ENCODE measurements at places on chromosomes 6 and 20.

DNA sequence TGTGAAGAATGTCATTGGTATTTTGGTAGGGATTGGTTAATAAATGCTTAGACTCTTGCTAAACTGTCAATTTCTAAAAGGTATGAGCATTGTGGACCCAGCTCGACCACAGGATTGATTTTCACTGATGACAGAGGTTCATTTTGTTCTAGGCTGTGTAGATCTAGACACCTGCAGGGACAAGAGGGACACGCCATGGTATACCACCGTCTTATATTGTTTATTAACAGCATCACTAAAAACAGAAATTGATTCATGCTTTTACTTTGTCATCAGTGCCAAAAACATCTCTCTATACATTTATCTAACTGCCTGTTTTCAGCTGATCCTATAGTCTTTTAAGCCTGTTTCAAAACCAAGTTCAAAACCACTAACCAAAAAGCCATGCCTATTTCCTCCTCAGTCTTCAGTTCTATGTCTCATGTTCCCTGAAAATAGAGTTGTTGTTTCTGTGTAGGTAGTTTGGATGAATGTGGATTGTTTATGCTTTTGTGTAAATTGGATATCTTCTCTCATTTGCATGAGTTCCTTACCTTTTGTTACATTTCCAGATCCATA, 109.8 kb downstream of the JAG1 start:
- no peak for DNase-seq

DNA sequence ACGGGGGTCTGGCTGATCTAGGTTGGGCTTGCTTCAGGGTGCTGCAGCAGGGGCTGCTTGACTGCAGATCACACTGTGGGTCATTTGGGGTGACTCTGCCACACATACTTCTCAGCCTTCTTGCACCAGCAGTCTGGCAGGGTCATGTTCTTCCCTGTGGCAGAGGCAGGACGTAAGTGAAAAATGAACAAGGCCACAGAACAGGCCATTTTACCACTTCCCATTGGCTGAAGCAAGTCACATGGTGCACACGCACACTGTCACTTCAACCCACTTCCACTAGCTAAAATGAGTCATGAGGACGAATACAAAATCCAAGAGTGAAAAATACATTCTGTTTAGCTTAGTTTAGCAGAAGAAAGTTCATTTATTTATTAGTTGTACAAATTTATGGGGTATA, 168.6 kb upstream of the GGTLC1 start:
- DNase-seq, result no peak

- DNase-seq, result no peak
Observed at GRCh38 chr6:146901940-146902816, 302.0 kb upstream of the STXBP5 start.

DNA sequence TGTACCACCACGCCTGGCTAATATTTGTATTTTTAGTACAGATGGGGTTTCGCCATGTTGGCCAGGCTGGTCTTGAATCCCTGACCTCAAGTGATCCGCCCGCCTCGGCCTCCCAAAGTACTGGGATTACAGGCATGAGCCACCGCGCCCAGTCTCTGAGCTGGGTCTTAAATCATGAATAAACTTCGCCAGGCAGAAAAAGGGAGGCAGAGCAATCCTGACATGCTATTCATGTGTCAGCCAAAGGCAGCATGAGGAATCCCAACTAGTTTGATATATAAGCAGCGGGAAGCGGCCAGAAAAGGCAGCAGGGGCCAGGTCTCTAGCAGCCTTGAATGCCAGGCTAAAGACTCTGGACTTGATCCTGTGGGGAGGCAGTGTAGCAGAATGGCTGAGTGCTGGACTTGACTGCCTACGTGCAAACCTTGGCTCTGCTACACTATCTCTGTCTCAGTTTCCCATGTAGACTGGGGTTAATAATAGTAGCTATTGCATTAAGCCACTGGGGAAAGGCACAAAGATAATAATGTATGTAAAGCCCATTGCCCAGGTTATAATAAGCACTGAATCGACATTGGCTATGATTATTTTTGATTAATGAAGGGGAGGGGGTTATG, 1.8 kb downstream of the PROCR start:
- DNase-seq, result no peak

- no peak for DNase-seq
Observed at GRCh38 chr6:133169901-133170300, 71.3 kb upstream of the EYA4 start.

DNA sequence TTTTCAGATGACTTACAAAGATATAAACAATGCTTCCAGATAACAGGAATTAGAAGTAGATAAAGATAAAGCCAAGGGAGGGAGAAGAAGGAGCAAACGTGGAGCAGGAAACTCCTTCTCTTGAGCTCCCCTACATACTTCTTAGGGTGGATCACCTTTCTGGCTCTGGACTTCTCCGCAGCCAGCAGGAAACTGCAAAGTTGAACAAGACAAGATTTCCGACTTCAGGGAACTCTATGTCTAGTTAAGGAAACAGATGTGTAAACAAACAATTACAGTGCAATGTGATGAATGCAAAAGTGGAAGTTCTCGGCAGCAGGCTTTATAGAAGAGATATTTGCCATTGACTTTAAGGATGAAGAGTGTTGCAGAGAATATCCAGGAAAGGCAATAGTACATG, 134.0 kb upstream of the MARCKS start:
- DNase-seq, result no peak

GRCh38 chr6:41970436-41970846, 28.8 kb upstream of the CCND3 start:
- DNase-seq, result peak; percentile 68

GRCh38 chr6:150770637-150771036, 94.9 kb upstream of the MTHFD1L start:
- DNase-seq, result no peak

DNA sequence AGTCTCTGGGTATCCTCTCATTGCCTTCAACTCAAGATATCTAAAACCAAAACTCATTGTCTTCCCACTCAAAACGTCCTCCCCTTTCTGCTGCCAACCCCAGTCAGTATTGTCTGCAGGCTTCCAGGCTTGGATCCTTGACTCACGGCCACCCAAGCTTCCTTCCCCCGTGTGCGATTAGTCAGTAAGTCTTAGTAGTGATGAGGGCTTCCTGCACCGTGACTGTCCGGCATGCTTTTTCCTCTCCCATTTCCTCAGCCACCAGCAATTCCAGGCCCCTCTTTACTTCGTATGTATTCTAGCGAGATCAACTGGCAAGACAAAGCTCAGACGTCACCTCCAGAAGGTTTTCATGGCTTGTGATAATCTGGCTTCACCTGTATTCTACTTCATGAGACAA, 88.6 kb upstream of the DUSP22 start:
- DNase-seq, result no peak

DNA sequence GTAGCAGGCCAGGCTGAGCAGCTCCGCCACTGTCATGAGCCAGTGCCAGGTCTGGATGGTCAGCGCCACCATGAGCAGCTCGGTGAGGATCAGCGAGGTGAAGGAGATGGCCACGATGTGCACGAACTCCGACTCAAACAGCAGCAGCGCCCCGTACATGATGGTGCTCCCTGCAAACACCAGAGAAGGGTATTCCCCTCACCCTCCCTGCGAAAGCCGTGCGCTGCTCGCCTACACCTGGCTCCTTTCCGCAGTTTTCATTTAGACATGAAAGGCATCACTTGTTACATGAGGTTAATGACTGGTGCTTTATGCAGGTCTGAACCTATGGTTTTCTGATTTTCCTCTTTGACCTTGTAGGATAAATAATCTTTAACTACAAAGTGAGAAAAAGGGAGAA, 62.3 kb upstream of the NFATC2 start:
- no peak for DNase-seq

- no peak for DNase-seq
Observed at GRCh38 chr20:326645-327185, 1.4 kb downstream of the SOX12 start.

DNA sequence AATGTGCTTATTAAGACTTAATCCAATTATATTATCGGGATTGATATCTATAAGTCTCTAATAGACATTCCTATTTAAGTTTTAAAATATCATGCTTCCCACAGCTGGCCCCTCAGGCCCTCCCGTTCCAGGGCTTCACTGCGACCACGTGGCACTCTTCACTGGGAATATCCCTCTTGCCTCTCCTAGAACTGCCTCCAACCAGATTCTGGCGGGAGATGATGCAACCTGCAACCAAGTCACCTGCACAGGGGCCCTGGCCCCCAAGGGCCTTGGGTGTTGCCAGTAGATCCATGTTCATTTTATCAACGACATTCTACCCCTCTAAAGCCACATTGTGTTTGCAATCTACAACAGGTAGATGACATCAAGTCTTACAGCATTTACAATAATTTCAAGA, 18.4 kb upstream of the RAMACL start:
- no peak for DNase-seq

DNA sequence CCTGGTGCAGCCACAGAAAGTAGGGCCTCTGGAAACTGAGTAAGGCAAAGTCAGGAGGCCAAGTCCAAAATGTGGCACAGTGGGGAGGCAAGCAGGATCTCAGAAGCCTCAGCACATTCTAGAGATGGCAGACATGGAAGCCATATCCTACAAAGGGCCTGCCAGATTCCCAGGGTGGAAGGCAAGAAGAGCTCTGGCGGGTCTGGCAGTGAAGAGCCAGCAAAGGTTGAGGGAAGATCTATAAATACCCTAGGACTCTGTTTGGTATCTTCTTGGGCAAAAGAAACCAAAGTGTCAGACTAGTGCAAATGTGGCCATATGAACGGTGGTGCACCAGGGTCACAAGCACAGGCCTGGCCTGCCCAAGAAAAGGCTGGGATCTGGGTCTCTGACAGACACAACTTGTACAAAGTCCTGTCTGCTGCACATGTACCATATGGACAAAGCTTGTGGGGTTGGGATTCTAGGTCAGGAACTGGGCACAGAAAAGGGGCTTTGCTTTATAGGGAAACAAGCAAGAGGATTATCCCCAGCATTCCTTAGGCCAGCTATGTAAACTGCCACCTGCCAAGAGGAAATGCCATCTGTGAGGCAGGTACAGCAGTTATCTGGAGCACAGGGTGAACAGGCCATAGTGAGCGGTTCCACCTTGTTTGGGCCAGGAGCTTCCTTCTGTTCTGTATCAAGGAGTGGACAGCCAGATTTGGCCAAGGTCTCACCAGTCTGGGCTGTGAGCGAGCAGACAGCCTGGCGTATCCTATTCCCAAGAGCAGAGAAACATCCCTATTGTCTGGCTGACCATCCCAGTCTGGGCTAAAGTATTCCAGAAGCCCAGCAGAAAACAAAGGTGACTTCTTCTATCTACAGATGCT, 36.3 kb upstream of the SLC4A11 start:
- DNase-seq, result no peak

DNA sequence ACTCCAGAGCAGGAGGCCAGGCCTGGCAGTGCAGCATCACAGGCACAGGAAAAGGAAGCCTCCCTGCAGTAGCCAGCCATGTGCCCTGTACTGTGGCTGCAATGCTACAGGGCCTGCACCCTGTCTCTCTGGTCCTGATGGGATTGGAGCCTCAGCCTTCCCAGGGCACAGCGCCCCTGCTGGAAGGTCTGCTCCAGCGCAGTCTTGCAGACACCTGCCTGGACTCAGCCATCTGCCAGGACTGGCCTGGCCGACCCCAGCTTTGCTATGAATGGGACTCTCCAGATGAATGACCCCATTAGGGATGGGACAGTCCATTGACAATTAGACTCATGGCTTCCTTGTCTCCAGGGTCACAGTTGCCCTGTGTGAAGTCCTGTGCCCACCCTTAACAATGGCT, 251.6 kb downstream of the ERMARD start:
- DNase-seq, result no peak

DNA sequence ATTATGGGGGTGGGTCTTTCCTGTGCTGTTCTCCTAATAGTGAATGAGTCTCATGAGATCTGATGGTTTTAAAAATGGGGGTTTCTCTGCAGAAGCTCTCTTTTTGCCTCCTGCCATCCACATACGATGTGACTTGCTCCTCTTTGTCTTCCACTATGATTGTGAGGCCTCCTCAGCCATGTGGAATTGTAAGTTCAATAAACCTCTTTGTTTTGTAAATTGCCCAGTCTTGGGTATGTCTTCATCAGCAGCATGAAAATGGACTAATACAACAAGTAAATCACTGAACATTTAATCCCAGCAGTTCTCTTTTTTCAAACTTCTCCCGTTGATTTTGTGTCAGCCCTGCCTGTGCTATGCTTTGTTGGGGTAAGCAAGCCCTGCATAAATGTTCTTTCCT, 95.2 kb downstream of the FAM217A start:
- DNase-seq, result no peak

- DNase-seq, result no peak
Observed at GRCh38 chr6:110390404-110390803, 25.0 kb downstream of the DDO start.

- no peak for DNase-seq
Observed at GRCh38 chr6:44698602-44699001, 311.1 kb downstream of the CDC5L start.
